ENCODE measurements at places on chromosomes 3 and 15.

GRCh38 chr3:40333416-40333815 lies 23.9 kb downstream of the EIF1B start:
- DNase-seq: no peak

- DNase-seq: no peak
These were observed 390.7 kb downstream of the EFHB start for GRCh38 chr3:19543212-19543841.

- DNase-seq: no peak
These were observed 143.5 kb downstream of the ADAM10 start for GRCh38 chr15:58605931-58606530.

DNA sequence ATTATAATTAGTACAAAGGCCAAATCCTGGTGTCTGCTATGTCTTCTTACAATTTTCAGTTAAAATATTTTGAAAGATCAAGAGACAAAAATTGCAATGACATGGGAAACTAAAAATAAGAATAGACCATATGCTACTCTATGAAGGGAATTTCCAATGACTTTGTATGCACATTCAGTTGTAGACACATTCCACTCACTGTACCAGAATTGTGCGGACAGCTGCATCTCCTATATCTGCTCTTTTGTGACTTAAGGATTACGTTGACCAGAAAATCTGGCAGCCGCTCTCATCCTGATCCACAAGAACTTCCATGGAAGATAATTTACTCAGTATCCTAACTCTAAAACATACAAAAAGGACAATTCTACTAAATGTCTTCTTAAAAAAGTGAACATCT lies 493.9 kb upstream of the KCNMB2 start:
- DNase-seq: no peak

- no peak for DNase-seq
These were observed 147.2 kb upstream of the SLC2A2 start for GRCh38 chr3:171173736-171174135.

DNA sequence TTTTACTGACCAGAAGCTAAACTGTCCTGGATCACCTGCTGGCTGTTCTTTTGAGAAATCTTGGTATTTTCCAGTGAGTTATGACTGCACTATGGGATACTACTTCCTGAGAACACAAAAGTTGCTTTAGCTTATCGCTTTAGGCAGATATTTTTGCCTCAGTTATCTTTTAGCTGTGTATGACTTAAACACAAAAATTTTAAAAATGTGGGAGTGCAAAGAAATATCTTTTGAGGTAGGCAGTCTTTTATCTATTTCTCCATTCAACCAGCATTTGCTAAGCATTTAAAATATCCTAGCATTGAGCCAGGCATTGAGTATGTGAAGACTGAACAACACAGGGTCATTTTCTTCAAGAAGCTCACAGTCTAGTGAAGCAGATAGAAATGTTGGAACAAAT lies 981.9 kb downstream of the FHIT start:
- no peak for DNase-seq

DNA sequence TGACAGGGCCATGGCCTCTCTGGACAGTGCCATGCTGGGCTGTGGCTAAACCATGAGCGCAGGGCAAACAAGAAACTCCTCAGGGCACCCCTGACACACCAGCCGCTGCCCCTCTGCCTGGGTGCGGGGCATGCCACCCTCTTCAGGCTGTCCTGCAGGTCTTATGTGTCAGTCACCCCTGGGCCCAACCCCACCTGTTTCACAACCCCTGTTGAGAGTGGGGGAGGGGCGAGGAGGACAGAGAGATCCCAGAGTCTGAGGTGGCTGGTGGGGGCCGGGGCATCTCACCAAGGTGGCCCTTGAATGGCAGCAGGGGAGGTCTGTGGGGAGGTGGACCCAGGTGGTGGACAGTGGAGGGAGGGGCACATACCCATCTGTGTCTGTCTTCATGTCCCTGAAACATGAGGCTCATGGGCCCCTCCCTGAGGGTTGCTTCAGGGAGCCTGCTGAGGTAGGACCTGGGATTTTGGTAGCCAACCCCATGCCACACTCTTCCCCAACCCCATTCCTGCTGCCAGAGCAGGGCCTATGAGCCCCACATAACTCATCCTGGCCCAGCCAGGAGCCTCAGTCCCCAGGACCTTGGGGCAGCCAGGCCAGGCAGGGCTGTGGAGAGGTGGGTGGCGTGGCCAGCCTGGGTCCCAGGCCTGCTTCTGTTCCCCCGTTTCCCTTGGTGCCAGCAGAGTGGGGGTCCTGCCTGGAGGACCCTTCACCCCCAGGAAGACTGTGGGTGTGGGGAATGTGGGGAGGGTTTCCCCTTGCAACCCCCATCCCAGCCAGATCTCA lies 1.7 kb upstream of the STAB1 start:
- DNase-seq: no peak

GRCh38 chr15:39819533-39819932 lies 36.9 kb upstream of the FSIP1 start:
- no peak for DNase-seq

DNA sequence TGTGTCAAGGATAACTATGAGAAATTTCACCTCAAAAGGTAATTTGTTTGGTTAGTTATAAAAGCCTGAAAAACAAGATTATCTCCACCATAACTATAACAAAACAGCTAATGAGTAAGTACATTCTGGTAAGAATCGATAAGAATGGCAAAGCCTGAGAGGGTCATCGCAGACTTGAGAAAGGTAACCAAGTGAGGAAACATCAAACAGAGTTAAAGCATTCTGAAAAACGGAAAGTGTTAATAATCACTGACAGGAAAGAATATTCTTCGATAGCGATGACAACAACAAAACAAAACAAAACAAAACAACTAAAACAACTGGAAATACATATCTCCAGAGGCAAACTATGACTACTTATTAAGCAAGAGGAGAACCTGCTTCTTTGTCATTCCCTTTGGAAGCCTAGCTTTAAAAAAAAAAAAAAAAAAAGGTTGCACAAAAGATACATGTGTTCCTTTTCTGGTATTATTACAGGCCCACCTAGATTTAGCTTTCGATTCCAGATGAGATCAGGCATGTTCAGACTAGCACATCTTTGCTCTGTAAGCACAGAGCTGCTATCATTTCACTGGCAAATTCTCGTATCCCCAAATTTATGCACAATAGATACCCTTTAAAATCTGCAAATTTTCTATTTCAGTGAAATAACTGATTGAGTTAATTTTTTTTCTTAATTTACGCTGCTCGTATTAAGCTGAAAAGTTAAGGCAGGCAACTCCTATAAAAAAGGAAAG lies 155.6 kb downstream of the TIGIT start:
- DNase-seq: no peak

DNA sequence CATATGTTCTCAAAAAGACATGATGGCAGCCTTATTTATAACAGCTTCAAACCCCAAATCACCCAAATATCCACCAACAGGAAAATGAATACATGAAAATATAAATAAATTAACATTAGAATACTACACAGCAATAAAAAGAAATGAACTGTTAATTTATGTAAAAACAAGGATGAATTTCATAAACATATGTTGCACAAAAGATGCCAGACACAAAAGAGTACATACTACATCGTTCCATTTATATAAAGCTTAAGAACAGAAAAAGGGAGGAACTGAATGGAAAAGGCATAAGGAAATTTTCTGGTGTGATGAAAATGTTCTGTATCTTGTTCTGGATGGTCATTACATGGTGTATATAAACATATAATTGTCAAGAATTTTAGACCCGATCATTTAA lies 69.9 kb upstream of the TUSC7 start:
- DNase-seq: no peak

GRCh38 chr3:196287090-196287439 lies 461 bp downstream of the PCYT1A start:
- DNase-seq: peak; percentile 49

DNA sequence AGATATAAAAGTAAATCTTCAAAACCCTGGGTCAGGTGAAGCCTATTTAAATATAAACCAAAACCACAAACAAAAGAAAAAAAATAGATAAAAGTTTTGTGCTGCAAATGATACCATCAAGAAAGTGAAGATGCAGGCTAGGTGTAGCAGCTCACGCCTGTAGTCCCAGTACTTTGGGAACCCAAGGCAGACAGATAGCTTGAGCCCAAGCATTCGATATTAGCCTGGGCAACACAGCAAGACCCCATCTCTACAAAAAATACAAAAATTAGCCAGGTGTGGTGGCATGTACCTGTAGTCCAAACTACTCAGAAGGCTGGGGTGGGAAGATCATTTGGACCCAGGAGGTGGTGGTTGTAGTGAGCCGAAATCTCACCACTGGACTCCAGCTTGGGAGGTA lies 164.8 kb downstream of the MAGI1 start:
- no peak for DNase-seq

DNA sequence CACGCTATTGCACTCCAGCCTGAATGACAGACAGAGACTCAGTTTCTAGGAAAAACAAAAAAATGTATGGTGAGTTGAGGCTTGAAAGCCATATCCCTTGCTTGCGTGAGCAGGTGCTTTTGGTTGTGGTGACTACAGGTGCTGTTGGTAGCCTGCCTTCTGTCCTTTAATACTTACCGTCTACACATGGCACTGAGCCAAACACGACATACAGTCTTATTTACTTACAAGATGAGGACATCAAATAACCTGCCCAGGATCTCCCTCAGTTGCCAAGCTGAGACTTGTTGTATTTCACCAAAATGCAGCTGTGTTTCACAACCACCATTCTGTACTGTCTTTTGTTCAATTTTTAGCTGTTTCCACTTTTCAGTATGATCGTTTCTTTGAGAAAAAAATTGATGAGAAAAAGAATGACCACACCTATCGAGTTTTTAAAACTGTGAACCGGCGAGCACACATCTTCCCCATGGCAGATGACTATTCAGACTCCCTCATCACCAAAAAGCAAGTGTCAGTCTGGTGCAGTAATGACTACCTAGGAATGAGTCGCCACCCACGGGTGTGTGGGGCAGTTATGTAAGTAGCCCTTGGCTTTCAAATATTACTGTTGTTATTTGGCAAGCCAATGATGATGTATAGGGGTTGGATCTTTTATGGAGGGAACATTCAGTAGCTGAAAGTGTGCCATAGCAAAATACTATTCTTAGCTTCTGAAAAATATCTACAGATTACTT lies 6.5 kb downstream of the ALAS1 start:
- DNase-seq: peak; percentile 62

DNA sequence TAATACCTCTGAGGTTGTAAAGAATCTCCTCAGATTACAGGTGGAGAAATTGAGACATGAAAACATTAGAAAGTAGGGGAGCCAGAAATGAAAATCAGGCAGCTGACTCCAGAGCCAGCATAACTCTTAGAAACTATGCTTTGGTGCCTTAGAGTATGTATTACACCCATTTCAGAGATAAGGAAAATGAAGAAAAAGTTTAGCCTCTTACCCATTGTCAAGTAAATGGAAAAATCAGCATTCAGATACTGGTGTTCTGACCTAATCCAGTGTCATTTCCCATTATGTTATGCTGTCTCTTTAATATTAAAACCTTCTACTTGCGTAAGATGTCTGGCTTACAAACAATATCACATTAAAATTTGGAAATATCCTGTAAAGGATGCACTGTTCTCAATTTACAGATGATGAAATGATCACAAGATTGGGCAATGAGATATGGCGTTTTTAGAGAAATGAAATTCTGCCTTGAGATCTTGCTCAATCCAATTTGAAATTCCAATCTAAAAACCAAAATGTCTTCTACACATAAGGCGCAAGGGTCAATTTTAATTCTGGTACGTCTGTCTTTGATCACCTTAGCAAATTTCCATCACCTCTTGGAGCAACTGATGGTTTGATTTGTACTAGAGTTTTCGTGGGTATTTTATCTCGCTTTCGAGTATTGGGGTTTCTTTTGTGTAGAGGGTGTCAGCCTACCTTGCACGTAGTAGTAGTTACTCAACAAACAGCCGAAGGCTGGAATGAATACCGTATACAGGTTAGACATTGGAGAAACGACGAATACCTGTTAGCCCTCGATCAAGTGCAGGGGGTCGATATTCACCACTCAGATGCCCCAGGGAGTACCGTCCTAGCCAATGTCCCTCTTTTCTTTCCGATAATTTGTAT lies 902 bp upstream of the ZCWPW2 start:
- DNase-seq: no peak

DNA sequence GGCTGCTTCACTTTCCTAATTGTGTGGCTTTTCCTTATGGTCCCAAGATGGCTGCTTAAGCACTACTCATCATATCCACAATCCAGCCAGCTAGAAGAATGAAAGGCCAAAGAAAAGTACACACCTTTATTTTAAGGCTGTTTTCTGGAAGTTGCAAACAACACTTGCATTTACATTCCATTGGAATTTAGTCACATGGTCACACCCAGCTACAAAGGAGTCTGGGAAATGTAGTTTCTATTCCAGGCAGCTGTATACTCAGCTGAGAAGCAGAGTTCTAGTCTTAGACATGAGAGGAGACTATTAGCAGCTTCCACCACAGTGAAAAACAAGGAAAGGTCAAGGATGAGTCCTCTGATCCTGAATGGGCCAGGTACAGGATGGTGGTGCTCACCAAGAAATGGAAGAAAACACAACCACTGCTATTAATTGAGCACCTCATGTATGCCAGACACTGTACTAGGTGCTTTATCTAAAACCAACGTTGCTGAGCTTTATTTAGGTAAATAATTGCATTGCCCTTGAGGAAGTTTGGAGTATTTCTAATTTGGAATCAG lies 28.0 kb upstream of the ATG7 start:
- no peak for DNase-seq

- no peak for DNase-seq
These were observed 417.4 kb upstream of the NAALADL2 start for GRCh38 chr3:174441588-174442301.

DNA sequence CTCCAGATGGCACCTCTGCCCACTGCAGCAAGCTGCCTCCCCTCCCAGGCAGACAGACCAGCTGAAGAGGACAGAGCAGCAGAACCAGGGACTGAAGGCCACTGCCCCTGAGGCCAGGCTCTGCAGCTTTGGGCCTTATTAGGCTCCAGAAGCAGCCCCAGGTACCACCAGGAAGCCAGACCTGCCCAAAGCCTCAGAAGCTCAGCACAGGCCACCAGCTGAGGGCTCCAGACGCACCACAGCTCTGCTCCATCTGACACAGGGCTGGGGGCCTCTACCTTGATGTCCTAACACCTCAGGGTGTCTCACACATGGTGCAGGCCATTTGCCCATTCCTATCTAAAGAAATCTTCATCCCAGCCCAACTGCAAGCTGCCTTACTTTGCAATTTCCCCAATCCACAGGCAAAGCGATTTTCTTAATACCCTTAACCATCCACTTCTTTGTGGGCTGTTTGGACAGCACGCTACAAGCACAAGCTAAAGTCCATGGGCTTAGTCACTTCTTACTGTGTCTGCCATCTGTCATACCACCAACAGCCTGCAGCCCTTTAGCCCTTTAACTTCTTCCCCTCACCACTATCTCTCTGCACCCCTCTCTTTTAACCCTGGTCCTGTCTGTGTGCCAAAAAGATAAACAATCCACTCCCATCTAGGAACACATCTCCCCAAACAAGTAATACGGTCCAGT lies 112.1 kb downstream of the IQSEC1 start:
- no peak for DNase-seq

- no peak for DNase-seq
These were observed 108.9 kb downstream of the FNDC3B start for GRCh38 chr3:172148241-172148640.

DNA sequence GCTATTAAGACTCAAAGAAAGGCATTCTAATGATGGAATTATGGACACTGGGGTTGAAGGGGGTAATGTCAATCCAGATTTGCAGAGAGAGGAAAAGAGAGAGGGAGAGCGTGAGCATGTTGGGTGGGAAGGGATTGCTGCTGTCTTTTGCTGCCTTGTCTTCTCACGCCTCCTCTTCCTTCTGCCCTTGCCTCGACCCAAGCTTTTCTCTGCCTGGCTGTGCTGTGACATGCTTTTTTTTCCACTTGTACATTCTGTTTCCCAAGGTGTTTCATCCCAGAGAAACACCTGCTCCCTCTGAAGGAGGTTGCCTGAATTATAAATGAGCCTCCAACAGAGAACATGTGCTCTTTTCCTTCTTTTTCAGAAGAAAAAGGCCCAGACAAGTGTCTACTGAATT lies 80.3 kb downstream of the BDH1 start:
- DNase-seq: no peak
